ENCODE measurements at places on chromosomes 2 and 18. TPM values are rescaled to one million over a fixed set of nuclear protein-coding genes. Genes with fewer than 3 reads are reported as not detected.

The SLC11A1 gene
- total RNA-seq = 344 TPM

The IL36RN gene
- not detected for total RNA-seq

- no peak for DNase-seq
Measured at GRCh38 chr18:45775743-45776142, 49.7 kb upstream of the SIGLEC15 start.

- DNase-seq = no peak
Measured at GRCh38 chr18:13464432-13465123, 246.0 kb downstream of the LDLRAD4 start.

GRCh38 chr2:16507655-16508489 lies 157.8 kb downstream of the CYRIA start:
- DNase-seq = peak; percentile 33

GRCh38 chr2:118363604-118364003 lies 275.3 kb downstream of the INSIG2 start:
- no peak for DNase-seq

- DNase-seq = no peak
Measured at GRCh38 chr2:238418999-238419546, 7.7 kb upstream of the ASB1 start.

- DNase-seq = no peak
Measured at GRCh38 chr2:206260188-206261012, 14.1 kb upstream of the ZDBF2 start.

DNA sequence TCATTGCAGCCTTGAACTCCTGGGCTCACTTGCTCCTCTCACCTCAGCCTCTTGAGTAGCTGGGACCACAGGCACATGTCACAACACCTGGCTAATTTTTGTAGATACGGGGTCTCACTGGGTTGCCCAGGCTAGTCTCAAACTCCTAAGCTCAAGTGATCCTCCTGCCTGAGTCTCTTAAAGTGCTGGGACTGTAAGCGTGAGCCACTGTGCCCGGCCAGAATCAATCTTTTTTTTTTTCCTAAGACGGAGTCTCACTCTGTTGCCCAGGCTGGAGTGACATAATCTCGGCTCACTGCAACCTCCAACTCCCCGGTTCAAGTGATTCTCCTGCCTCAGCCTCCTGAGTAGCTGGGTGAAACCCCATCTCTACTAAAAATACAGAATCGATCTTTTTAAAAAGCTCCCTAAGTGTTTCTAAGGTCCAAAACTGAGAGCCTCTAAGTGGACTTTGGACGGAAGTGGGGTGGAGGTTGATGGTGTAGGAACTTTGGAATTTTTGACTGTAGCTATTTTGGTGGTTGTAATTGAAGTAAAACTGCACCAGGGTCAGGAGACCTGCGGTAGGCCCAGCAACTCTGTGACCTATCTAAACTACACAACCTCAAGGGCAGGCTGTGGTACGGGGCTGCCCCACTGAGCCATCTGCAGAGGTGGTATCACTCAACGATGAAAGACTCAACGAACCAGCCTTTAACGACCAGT lies 82.9 kb downstream of the POLR1A start:
- DNase-seq = no peak

DNA sequence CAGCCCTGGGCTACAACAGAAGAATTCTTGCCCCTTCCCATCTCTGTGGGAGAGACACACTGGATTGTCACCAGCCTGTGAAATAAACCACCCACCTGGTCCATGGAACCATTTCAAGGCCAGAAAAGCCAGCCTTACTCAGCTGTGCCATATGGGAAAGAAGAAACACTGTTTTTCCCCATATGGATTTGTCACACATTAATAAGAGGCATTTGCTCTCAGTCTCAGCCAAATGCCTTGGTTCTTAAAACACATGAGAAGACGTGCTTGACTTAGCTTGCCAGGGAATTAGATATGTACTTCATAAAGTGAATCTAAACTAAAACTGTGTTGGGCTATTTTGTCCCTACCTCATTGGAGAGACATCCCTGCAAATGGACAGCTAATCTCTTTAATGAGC lies 308.6 kb upstream of the TNP1 start:
- DNase-seq = no peak

GRCh38 chr18:31683106-31683505 lies 1.3 kb downstream of the B4GALT6 start:
- DNase-seq = no peak

The LYG2 gene
- not detected for total RNA-seq

- DNase-seq = no peak
Measured at GRCh38 chr2:115491186-115491793, 1048.8 kb downstream of the DPP10 start.

GRCh38 chr2:59584958-59585357 lies 968.5 kb downstream of the BCL11A start:
- DNase-seq = no peak

The IL1RN gene
- 40.6 TPM for total RNA-seq

DNA sequence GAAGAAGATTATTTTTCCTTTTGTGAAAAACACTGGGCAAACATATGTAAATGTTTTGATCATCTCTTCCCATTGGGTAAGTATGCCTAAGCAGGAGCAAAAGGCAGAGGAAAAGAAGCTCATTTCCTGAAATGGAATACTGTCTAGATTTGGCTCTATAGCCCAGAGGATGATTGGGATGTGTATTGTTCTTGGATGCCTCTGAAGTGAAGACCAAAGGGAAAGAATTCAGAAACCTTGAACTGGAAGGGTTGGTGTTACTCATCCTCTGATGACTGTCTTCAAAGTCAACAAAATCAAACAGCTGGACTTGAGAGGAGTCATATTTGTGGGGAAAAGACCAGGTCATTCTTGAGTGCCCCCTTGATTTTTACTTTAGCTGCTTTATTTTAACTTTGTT lies 112.6 kb upstream of the NT5C1B start:
- no peak for DNase-seq

All from upper lobe of left lung (tissue), 6 donors.